Stimulated activated CD4-positive, alpha-beta T cell treated with anti-CD3 and anti-CD28 coated beads, Interleukin-15, amount 100 ng/mL, for 48 hours (primary cell): ENCODE measurements at places on chromosomes 6 and 20.

DNA sequence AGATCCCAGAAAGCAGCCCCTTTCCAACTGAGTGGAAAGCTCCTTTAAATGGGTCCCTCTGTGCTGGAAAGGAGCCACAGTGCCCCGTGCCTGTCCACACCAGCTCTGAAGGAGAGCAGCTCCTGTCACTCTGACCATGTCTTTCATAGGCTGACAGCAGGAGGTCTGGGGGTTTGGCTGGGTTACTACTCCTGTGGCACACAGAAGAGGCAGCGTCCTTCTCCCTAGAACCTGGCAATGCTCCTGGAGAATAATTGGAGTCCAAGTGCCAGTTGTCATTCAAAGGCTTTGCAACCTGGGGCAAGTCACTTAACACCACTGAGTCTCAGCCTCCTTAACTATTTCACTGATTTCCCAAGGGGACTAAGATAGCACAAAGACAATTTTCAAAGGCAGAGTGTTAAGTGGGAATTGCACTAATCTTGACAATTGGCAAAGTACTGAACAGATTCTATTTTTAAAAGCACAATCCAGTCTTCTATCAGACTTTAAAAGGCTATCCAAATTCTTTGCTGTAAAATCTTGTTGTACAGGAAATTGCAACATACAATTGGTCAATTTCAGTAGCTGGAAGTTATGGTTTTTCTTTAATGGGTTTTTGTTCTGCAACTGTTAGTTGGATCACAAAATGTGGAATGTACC lies 457.2 kb downstream of the KIF16B start:
- no peak for DNase-seq

- no peak for DNase-seq
Measured at GRCh38 chr6:36113049-36113448, 17.3 kb upstream of the MAPK13 start.

DNA sequence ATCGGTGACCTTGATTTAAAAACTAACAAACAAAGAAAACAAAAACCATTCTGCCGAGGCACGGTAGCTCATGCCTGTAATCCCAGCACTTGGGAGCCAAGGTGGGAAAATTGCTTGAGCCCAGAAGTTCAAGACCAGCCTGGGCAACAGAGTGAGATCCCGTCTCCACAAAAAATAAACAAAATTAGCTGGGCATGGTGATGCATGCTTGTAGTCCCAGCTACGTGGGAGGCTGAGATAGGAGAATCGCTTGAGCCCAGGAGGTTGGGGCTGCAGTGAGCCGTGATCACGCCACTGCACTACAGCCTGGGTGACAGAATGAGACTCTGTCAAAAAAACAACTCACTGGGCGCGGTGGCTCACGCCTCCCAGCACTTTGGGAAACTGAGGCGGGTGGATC lies 48.2 kb upstream of the TFAP2A start:
- no peak for DNase-seq

- DNase-seq: no peak
Measured at GRCh38 chr6:18380158-18380836, 6.9 kb upstream of the RNF144B start.

- no peak for DNase-seq
Measured at GRCh38 chr20:50029697-50030461, 47.1 kb downstream of the SNAI1 start.

GRCh38 chr6:155143029-155143577 lies 120.7 kb upstream of the CLDN20 start:
- DNase-seq: no peak

DNA sequence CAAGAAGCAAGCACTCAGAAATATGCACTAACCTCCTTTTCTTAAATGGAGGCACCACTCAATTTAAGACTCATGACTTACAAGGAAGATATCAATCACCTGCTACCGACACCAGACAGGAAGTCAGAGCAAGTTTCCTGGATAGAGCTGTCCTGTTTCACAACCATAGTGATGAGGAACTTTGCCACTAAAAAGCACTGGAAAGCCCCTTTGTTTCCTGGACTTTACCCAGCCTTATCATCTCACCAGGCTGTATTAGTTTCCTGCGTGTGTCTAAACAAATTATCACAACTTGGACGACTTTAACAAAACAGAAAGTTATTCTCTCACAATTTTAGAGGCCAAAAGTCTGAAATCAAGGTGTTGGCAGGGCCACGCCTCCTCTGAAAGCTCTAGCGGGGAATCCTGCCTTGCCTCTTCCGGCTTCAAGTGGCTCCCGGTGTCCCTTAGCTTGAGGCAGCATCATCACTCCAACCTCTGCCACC lies 253.8 kb upstream of the STXBP5 start:
- no peak for DNase-seq

DNA sequence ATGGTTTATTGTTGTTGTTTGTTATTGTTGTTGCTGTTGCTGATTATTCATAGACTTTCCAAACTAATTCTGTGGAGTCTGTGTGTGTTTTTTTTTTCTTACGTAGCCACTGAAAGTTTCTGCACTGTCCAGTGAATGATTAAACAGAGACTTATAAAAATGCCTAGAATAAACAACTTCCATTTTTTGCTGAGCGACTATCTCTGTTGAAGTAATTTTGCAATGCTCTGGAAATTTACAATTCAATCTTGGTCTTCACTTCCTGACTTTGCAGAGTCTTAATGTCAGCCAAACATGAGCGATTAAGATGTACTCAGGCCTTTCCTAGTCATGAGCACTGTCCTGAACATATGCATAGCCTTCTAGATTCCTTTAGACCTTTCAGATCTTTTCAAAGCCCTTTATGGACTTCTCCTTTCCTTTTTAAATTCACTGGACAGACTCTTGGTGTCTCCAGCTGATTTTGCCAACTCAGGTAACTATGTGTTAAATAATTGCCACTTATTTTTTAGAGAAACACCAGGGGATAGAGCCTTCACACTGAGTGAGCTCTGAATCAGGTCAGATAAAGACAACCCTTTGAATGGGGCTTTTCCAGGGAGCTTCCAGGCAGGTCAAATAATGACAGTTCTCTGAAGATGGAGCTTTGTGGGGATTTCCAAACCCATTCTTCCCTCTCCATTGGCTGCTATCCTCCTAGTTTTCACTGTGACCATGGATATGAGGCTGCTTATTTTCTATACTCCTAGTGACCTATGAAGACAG lies 622.8 kb upstream of the EPHA7 start:
- DNase-seq: no peak

DNA sequence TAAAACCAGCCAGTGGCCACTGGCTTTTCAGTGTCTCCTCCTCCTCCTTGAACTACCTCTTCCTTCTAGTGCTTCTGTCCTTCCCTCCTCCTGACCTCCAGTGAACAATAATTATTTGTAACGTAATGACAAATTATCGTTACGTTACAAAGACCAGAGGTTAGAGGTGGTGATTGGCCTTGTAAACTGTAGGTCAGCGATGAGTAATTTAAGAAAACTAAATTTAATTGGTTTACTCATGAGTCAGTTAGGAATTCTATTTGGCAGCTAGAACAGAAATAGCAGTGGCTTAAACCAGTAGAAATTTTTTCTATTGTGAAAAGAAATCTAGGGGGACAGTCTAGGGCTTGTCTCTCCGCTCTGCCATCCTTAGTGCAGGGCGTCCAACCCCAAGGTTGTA lies 38.8 kb downstream of the PPARD start:
- DNase-seq: no peak

GRCh38 chr6:43770372-43771209 lies 580 bp downstream of the VEGFA start:
- peak; percentile 16 for DNase-seq

DNA sequence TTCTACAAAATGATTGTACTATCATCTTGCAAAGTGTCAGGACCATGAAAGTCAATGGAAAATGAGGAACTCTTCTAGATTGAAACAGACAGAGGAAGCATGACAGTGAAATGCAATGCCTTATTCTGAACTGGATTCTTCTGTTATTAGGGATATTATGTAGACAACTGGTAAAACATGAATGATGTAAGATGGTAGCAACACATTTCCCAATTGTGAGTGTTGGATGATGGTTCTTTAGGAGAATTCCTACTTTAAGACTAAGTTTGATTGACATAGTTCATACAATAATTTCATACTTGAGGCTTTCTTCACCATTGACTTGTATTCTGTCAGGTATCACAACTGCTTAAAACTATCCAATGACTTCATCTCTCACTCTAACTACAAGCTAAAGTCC lies 4.5 kb downstream of the UBE3D start:
- no peak for DNase-seq

DNA sequence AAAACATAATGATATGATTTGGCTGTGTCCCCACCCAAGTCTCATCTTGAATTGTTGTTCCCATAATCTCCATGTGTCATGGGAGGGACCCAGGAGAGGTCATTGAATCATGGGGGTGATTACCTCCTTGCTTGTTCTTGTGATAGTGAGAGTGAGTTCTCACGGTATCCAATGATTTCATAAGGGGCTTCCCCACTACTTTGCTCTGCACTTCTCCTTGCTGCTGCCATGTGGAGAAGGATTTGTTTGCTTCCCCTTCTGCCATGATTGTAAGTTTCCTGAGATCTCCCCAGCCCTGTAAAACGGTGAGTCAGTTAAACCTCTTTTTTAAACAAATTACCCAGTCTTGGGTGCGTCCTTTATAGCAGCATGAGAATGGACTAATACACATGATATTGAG lies 156.8 kb upstream of the PLCB4 start:
- no peak for DNase-seq
